Activated T-helper 1 cell treated with Interleukin-2 at 50 U/mL for 16 hours (primary cell): ENCODE measurements at places on chromosomes 12 and 14.

GRCh38 chr12:20490213-20490612 is 121.9 kb downstream of the PDE3A start:
- DNase-seq = no peak

DNA sequence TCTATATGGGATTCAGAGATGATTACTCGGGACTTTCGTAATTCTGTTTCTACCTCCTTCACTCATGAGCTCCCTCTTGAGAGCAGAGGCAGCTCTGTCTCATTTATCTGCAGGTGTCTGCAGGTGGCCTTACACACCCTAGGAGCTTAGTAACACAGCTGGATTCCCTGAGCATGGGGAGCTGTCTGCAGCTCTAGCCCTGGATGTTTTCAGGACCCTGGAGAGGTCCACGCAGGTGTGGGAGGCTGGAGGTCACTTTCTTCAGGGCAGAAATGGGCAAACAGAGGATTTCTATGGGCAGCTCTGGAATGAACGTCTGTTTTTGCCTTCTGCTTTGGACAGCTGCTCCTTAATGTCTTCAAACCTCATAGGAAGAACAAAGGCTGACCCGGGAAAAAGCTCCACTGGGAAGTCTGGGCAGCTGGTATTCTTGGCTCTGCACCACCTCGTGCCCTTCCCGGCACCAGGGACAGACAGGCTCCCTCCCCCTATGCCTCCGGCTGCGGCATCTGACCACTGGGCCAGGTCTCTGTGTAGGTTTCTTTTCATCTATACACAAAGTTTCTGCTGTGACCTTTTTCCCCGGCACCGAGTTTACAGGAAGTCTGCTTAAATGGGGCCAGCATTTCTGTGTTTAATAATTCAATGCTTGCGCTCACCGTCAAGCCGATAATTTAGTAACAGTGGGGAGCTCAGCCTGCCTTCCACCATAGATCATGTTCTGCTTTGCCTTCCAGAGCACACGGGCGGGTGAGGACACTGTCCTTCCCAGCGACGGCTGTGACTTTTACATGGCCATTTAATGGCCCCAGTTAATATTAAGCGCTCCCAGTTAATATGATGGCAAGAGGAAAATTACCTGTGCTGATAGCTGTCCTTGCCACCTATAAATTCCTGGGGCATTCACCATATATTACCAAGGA is 320.2 kb upstream of the SFSWAP start:
- no peak for DNase-seq

GRCh38 chr14:34711796-34712712 is 2.3 kb downstream of the CFL2 start:
- DNase-seq = no peak

- no peak for DNase-seq
Measured at GRCh38 chr14:61558271-61558670, 137.0 kb upstream of the HIF1A start.

DNA sequence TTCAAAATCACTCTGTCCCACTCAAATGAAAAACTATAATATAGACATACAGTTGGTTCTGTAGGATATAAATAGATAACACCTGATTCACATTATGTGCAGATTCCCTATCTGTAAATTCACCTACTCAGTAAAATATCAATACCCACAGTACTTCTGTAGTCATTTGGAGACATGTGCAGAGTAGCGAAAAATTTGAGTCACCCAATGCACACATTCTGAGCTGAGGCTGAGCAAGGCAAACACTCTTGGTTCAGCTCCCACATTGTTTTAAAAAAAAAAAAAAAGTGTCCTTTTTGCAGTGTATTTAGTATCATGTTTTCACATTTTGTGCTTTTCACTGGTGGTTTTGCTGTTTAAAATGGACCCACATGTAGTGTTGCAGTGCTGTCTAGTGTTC is 27.3 kb upstream of the BBS10 start:
- DNase-seq = no peak

DNA sequence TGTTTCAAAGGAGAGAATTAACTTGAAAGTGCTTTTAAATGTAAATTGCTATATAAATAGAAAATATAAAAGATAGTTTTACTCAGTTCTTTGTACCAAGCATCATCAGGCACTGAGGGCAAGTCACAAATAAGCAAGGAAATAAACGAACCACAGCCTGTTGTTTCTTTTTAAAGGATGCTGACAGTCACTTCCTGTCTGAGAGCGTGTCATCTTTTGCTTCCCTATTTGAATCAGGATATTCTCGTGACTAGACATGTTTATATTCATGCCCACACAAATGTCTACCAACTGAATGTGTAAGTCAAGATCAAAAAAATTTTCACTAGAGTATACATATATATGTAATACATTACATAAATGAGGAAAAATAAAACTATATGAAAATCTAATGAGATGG is 31.4 kb upstream of the SLC2A13 start:
- no peak for DNase-seq

DNA sequence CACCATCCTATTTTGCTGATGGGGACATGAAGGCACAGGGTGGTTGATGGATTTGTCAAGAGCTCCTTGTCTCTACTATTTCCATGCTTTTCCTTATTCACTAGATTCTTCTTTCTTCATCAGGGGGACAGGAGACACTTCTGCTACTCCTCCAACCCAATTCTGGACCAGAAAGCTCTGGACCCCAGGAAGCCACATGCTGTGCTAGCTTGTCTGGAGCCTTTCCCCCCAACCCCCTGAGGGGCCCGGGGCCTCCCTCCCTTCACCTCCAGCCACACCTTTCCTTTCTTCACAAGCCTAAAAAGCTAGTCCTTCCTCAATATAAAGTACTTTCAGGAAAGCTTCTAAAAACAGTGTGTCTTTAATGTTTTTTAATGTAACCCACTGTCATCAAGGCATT is 75.1 kb upstream of the CAPRIN2 start:
- no peak for DNase-seq

GRCh38 chr12:83690465-83690864 is 1003.8 kb downstream of the TMTC2 start:
- no peak for DNase-seq

DNA sequence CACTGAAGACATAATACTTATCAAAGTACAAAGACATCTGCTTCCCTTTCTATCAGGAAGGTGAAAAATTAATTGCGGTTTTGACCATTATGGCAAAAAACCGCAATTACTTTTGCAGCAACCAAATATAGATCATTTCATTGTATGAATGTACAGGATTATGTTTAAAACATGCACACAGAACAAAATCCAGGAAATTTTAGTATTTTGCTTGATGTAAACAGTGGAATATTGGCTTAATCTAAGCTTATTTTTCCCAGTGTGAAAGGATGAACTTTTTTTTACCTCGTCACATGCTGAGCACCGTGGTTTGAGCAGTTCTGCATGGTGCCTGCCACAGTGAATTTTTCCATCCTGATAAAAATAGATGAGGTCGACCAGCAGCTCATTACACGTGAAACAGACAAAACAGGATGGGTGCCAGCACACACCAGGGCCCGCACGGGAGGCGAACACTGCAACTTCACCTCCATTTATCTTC is 121.2 kb downstream of the PRICKLE1 start:
- no peak for DNase-seq

DNA sequence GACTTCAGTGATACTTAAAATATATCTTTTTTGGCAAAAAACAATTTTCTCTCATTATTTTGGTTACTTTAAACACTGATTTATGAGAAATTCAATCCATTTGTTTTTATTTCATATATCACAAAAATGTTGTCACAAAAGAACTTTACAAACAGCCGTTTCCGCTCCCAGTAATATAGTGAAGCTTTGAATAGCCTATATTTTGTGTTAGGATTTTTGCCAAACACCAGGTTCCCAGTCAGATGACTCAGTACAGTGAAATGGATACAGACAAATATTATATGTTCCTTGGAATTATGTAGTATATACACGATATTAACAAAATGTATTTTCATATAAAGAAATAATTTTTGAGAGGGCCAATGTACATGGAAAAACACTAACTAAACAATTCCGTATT is 411.1 kb downstream of the CCER1 start:
- DNase-seq = no peak

DNA sequence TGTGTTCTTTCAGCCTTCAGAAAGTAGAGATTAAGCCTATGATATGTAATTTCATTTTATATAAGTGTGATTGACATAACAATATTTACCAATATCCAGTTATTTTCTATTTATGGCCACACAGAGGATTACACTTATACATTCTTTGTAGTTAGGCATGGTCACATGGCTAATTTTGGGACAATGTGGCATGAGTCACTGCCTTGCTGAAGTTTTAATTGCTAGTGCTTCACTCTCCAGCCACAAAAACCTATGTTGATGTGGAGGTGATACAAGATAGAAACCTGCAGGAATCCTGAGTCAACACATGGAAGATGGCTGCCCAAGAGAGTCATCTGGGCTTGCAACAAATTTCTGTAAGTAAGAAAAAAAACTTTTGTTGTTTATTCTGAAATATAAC is 17.0 kb downstream of the CLEC14A start:
- no peak for DNase-seq

- no peak for DNase-seq
Measured at GRCh38 chr12:124759841-124760503, 103.7 kb downstream of the SCARB1 start.

GRCh38 chr12:56772625-56773024 is 9.5 kb downstream of the HSD17B6 start:
- DNase-seq = no peak

DNA sequence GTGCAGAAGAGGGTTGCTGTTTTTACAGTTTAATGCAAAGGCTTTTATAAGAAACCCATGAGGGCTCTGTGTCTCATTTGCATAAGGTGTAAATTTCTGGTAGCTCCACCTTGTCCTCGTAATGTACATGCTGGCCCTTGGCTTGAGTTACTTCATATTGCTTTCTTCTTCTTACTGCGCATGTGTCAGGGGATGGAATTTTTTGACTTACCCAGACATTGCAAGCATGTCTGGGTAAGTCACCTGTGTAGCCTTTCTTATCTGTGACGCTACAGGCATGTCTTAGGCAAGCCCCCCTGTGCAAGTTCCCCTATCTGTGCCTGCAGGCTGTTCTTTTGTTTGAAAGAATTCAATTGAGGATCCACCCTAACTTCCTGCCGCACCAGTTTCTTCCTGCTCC is 274.2 kb downstream of the ETNK1 start:
- DNase-seq = no peak

DNA sequence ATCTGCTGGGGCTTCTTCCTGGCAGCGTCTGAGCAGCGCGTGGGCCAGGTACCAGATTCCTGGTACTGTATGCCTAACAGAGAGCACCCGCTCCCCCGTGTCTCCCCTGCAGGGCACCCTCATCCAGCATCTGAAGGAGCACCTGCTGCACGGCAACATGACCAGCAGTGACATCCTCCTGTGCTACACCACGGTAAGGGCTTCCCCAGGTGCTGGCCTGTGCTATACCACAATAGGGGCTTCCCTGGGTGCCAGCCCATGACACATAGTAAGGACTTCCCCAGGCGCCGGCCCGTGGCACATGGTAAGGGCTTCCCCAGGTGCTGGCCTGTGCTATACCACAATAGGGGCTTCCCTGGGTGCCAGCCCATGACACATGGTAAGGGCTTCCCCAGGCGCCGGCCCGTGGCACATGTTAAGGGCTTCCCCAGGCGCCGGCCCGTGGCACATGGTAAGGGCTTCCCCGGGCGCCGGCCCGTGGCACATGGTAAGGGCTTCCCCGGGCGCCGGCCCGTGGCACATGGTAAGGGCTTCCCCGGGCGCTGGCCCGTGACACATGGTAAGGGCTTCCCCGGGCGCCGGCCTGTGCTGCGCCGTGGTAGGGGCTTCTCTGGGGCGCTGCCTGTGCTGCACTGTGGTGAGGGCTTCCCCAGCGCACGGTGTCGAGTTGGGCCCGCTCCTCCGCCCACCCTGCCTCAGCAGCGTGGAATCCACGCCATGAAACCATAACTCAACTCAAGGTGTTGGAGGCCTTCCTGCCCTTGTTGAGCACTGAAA is 49.3 kb downstream of the AACS start:
- no peak for DNase-seq

GRCh38 chr12:124165695-124166094 is 129.2 kb upstream of the RFLNA start:
- no peak for DNase-seq

- DNase-seq = no peak
Measured at GRCh38 chr12:94616203-94616729, 34.1 kb downstream of the TMCC3 start.

GRCh38 chr12:107402041-107403022 is 283.3 kb upstream of the PWP1 start:
- DNase-seq = peak; percentile 29

GRCh38 chr12:53208435-53208834 is 1.4 kb upstream of the ITGB7 start:
- no peak for DNase-seq

DNA sequence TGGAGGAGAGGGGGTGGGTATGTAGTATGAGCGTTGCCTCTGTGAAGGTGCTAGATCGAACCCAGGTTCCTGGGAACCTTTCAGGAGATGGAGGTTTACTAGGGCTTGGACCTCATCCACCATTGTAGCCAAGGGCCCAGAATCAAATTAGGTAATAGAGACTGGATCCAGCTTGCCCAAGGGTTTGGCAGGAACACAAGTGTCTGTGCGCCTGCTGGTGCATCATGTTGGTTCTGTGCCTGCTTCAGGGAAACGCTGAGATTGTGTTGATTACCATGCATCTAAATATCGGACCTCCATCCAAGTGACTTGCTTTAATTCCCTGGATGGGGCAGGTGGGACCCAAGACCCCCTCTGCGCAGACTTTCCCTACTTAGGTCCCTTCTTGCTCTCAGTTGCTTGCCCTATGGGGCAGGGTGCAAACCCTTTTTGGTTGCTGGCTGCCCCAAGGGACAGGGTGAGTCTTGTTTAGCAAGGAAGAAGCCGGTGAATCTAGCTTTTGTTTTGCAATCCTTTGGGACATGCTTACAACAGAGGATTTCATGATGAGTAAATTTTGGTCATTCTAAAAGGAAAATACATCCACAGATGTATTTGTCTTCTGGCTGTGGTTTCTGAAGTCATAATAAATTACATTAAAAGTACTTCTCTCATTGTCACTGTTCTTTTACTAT is 189.8 kb upstream of the PRICKLE1 start:
- no peak for DNase-seq

DNA sequence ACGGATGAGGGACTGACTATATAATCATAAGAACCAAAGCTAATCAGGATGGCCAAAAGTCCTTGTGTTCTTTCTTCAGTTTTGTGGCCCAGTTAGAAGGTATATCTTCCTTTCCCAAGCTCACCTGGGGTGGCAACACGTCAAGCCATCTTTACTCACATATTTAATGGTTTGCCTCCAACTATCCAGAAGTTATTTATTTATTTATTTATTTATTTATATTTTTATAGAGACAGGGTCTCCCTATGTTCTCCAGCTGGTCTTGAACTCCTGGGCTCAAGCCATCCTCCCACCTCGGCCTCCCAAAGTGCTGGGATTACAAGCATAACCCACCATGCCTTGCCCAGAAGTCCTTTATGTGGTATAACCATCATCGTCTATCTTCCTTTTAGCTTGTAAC is 11.8 kb upstream of the SP7 start:
- DNase-seq = no peak

DNA sequence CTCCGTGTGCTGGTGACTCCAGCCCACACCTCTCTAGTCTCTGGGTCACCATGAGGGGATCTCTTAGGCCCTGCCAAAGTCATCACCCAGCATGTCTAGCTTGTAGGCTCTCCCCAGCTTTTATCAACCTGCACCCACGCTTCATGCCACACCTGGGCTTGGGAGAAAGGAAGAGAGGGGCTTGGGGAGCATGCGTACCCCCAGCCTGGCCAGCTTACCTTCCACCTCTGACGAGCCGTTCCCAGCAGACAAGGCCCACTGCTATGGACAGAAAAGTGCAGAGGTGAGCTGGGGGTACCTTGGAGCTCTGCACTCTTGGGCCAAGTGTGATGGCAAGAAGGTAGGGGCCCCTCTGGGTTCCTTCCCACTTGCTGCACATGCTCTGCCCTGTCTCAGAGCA is 1.7 kb downstream of the PGF start:
- DNase-seq = no peak

- no peak for DNase-seq
Measured at GRCh38 chr14:71115821-71116567, 208.7 kb downstream of the PCNX1 start.
